ENCODE measurements at places on chromosomes 1 and 21. TPM values are rescaled to one million over a fixed set of nuclear protein-coding genes. Genes with fewer than 3 reads are reported as not detected.

SPRR2G gene
- total RNA-seq, result not detected

LCE1F gene
- not detected for total RNA-seq

TRPM2 gene
- 9.4 TPM for total RNA-seq

GJB4 gene
- 0.03 TPM for total RNA-seq

NR5A2 gene
- 8.3 TPM for total RNA-seq

OR2G6 gene
- not detected for total RNA-seq

MORC3 gene
- total RNA-seq, result 9.6 TPM

TP73 gene
- 0.58 TPM for total RNA-seq

OR2T35 gene
- not detected for total RNA-seq

OVAAL gene
- not detected for total RNA-seq

PROK1 gene
- not detected for total RNA-seq

KCND3 gene
- not detected for total RNA-seq

AJAP1 gene
- total RNA-seq, result not detected

CLEC20A gene
- total RNA-seq, result not detected

CR1 gene
- total RNA-seq, result not detected

Data from A549 treated with DMSO at 1 μM for 4 hours (cell line).